OCI-LY7 (cell line): ENCODE measurements at places on chromosomes 13 and 19. TPM values are rescaled to one million over a fixed set of nuclear protein-coding genes. Genes with fewer than 3 reads are reported as not detected.

The CNFN gene
- total RNA-seq: 0.81 and 0.95 TPM in 2 replicates

The CPAMD8 gene
- 1.2 TPM in 2 replicates for total RNA-seq

The KASH5 gene
- 16.3 and 19.4 TPM in 2 replicates for total RNA-seq

The NLRP4 gene
- total RNA-seq: 3.6 and 4.0 TPM in 2 replicates

The SBK2 gene
- total RNA-seq: not detected in 2 replicates

The SHISA7 gene
- total RNA-seq: not detected in 2 replicates

The UPK1A gene
- total RNA-seq: not detected in 2 replicates

The SIGLEC6 gene
- not detected in 2 replicates for total RNA-seq

The PLIN5 gene
- 1.9 and 2.2 TPM in 2 replicates for total RNA-seq
